ENCODE measurements at places on chromosomes 6 and 20.

DNA sequence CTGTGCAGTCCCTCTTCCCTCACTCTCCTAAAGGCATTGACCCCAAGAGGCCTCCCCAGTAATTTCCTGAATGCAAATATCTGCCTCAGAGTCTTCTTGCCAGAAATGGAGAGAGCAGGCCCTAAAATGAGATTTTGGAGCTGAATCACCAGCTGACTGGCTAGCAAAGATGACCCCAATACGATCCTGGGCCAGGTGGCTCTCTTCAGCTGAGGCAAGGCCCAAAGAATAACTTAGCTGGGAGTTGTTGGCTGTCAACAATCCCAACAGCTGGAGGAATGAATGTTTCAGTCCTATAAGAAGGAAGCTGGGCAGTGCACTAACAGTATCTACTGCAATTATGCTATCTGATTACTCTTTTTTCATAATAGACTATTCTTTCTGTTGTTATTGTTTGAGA lies 37.2 kb upstream of the VGLL2 start:
- no peak for DNase-seq

GRCh38 chr6:2478200-2478599 lies 232.8 kb upstream of the GMDS start:
- no peak for DNase-seq

DNA sequence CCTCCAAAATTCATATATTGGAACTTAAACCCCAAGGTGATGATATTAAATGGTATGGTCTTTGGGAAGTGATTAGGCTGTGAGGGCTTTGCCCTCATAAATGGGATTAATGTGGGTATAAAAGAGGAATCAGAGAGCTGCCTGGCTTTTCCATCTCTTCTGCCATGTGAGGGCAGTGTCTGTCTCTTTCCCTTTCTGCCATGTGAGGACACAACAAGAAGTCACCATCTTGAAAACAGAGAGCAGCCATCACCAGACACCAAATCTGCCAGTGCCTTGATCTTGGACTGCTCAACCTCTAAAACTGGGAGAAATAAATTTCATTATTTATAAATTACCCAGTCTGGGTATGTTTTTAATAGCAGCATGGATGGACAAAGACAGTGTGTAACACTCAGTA lies 263.0 kb downstream of the PAX1 start:
- DNase-seq = no peak

- no peak for DNase-seq
These were observed at the start of gene NKX2-2 for GRCh38 chr20:21513881-21514540. Gene NKX2-2 (minus strand): TSS chr20:21514064. CDS start chr20:21513669, 395 bp downstream.

GRCh38 chr6:21808551-21809242 lies 215.1 kb downstream of the SOX4 start:
- no peak for DNase-seq

GRCh38 chr20:10708351-10709185 lies 34.8 kb upstream of the JAG1 start:
- DNase-seq = peak; percentile 71

- DNase-seq = no peak
These were observed 247.9 kb upstream of the BMP2 start for GRCh38 chr20:6519556-6519955.

GRCh38 chr6:42923666-42924065 lies 5.6 kb upstream of the CNPY3 start:
- peak; percentile 38 for DNase-seq

DNA sequence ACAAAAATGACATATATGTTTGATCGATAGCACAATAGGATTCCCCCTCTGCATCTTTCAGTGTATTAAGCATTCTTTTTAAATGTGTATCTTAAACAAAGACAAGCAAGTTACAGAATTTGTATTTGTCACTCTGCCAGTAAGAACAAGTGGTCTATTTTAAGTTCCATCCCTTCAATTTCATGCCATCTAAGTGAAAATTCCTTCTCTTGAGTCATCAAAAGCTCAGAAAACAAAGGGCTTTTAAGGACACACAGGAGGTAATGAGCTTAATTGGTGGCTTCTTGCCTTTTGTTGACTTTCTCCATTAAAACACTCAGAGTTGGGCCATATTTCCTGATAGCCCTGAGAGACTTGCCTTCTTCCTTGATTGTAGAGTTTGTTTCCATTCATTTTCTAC lies 547.8 kb downstream of the TENT5A start:
- DNase-seq = peak; percentile 17

DNA sequence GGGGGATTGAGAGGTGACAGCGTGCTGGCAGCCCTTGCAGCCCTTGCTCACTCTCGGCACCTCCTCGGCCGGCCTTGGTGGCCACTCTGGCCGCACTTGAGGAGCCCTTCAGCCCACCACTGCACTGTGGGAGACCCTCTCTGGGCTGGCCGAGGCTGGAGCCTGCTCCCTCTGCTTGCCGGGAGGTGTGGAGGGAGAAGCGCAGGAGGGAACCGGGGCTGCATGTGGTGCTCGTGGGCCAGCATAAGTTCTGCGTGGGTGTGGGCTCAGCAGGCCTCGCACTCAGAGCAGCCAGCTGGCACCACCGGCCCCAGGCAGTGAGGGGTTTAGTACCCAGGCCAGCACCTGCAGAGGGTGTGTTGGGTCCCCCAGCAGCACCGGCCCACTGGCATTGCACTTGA lies 912.2 kb upstream of the ADGRB3 start:
- no peak for DNase-seq

DNA sequence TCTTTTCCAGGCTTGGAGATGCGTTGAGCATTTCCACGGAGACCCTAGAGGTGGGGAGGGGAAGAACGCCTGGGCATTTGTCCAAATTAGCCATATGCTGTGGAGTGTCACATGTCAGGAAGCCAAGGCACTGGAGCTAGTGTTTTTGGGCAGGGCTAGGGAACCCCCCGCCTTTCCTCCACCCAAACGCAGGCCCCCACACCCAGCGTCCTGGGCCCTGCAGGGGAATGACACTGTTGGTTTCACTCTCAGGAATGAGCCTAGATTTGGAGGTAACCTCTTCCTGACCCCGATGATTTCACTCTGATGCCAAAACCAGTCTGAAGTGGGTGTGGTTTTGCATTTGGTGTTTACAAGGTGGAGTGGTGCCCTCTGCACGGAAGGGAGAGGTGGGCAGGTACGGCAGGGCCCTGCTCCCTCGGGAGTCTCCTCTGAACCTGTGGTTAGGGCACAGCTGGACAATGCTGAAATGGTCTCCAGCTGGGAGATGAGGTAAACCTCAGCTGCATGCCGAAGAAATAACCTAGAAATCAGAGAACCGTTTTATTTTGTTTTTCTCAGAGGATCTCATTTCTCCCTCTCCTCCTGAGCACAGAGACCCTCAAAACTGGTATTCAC lies 29.5 kb downstream of the MTHFD1L start:
- DNase-seq = no peak

DNA sequence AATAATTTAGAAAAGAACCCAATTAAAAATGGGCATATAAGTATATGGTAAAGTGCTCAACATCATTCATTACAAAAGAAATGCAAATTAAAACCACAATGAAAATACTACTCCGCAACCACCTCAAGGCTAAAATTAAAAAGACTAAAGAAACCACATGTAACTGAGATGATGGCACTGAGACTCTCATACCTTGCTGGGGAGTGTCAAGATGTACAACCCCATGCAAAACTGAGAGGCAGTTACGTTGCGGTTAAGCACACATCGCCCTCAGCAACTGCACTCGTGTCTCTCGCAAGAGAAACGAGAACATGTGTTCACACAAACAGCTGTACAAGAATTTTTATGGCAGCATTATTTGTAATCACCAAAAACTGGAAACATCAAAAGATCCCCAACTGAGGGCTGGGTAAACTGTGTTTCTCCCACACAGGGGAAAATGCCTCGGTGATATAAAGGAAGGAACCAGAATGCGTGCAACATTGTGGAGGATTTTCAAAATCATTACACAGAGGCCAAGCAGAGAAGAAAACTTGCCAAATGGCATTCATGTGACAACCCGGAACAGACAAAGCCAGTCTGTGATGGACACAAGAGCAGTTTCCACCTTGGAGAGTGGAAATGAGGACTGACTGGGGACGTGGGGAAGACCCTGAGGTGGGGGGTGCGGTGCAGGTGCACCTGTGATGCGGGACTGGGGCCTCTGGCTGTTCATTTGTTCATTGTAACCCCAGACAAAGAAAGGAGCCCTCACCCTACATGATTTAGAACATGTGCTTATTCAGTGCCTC lies 144.9 kb downstream of the WDR27 start:
- no peak for DNase-seq

GRCh38 chr20:38872491-38873049 lies 53.6 kb upstream of the FAM83D start:
- no peak for DNase-seq

GRCh38 chr6:144158133-144158532 lies 7.8 kb downstream of the STX11 start:
- peak; percentile 89 for DNase-seq

GRCh38 chr20:40009542-40009941 lies 679.5 kb downstream of the MAFB start:
- no peak for DNase-seq

DNA sequence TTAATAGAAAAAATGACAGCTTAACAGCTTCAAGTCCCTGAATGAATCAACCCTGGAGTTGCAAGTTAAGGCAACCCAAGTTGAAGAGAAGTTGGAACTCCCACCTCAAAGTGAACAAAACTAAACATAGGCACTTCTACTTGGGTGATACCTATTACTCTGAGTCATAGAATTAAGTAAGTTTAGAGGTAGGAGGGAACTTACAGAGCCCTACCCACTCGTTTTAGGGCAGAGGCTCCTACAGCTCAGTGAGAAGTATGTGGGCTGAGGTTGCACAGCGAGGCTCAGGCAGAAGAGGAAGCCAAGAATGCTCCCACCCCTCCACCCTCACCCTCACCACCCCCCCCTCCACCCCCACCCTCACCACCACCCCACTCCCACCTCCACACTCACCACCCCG lies 42.2 kb downstream of the NFATC2 start:
- no peak for DNase-seq

DNA sequence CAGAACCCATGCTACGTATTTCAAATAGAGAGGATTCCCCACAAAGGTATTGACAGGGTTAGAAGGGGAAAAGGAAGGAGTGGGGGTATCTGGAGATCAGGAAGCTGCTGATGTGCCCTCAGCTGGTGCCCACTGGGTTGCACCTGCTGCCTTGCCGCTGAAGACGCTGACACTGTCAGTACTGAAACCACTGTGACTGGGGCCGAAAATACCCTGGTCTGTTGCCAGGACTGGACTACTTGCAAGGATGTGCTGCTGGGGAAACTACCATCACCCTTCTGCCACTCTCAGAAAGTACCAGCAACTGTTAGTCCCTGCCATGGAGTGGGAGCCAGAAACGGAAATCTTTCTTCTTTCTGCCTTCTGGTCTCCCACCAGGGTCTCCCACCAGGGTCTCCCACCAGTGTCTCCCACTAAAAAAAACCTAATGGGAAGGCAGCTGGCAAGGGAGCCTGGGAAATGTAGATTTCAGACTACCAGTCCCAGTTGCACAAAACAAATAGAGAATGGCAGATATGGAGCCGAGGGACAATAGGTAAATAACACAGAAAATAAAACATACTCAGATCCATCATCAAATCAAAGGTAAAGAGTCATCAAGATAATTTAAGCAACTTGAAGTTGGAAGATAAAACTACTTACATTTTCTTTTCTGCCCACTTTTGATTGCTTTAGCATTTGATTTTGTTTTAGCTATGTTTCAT lies 204.8 kb downstream of the TPBG start:
- DNase-seq = no peak
